Activated CD8-positive, alpha-beta T cell treated with anti-CD3 and anti-CD28 coated beads for 36 hours (primary cell): ENCODE measurements at places on chromosomes 16 and 17.

DNA sequence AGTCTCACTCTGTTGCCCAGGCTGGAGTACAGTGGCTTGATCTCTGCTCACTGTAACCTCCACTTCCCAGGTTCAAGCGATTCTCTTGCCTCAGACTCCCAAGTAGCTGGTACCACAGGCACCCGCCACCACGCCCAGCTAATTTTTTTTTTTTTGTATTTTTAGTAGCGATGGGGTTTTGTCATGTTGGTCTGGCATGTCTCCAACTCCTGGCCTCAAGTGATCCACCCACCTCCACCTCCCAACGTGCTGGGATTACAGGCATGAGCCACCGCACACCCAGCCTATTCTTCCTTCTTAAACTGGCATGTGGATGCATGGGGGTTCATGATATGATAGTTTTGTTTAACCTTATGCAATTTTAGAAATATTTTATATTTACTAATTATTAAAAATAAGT lies 39.4 kb upstream of the VWA3A start:
- no peak overlapping the region for H3K4me3 ChIP-seq
- no peak overlapping the region for H3K27ac ChIP-seq
- peaks cover 22% of the 10 kb centered on the region for H3K4me1 ChIP-seq
- peaks cover 9% of the 10 kb centered on the region for H3K36me3 ChIP-seq

DNA sequence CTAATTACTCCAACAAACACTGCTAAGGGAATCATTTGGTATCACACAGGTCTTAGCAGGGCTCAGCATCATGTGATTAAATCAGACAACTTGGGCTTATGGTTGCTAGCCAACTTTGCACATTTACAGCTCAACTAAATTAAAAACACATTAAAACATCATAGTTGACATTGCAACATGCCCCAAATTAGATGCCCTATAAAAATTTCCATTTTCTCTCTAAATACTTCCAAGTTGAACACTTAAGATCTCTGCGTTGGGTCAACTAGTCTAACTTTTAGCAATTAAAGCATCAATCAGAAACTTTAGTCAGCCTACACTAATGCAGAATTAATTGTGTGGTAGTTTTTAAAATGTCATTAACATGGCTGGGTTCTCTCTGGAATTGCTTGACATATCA lies 12.1 kb downstream of the DNAJC7 start:
- DNase-seq: no peak
- peak overlapping the region; percentile 48 for H3K27ac ChIP-seq
- no peaks in the 10 kb centered on the region for H3K27me3 ChIP-seq
- H3K36me3 ChIP-seq: peaks cover 21% of the 10 kb centered on the region
- peaks cover 40% of the 10 kb centered on the region for H3K4me1 ChIP-seq

- no peaks in the 10 kb centered on the region for H3K27me3 ChIP-seq
- no peak overlapping the region for H3K4me3 ChIP-seq
- no peak overlapping the region for H3K27ac ChIP-seq
- no peak for DNase-seq
- H3K36me3 ChIP-seq: no peaks in the 10 kb centered on the region
- H3K4me1 ChIP-seq: no peaks in the 10 kb centered on the region
These were observed 263.8 kb upstream of the ELAC2 start for GRCh38 chr17:13281626-13282025.

DNA sequence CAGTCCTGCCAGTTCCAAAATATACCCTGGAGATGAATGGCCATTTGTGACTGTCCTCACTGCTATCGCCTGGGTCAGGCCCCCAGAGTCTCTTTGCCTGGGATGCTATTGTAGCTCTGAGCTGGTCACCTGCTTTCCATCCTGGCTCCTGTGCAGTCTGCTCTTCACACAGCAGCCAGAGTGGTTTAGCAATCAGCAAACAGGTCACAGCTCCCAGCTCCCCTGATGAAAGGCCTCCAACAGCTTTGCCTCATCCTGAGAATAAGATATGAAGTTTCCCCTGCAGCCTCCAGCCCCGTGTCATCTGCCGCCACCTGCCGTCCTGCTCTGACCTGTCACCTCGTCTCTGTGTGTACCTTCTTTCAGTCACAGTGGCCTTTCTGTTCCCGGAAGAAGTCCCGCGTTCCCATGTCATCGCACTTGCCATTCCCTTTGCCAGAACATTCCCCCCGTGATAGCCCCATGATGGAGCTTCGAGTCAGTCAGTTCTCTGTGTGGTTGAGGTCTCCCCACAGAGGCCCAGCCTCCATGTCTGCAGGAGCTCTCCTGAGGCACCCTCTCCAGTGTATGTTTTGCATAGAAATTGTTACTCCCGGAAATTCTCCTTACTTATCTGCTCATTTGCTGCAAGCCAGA lies 281.5 kb downstream of the SNX29 start:
- no peaks in the 10 kb centered on the region for H3K36me3 ChIP-seq
- no peaks in the 10 kb centered on the region for H3K27me3 ChIP-seq
- H3K4me3 ChIP-seq: no peak overlapping the region

DNA sequence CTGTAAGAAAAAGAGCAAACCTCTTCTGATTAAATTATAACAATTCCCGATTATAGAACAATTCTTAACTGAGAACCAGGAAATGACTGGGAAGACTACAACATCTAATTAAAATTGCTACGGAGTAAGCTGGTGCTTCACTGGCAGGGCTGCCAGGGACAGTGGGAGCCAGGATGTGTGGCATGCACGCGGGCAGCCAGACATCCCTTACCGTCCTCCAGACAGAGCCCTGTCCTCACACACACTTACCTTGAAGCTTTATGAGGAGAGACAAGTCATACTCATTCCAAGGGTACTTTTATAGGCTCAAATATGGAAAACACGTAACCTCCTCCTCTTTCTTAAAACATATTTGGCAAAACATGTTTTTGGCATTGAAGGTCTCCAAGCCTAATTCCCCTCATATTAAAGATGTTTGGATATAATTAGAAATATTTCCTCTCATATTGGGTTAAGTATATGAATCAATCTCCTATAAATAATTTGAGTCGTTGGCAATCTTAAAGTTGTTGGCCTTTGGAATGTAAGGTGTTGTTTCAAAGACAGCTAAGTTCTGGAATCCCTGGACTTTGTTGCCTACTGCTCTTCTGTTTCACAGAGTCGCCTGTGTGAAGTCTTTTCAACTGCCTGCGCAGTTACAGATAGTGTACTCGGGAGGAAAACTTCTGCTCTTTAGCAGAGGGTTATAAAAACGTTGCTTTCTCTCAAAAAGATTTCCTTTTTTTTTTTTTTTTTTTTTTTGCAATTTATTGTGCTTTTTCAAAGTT lies at the start of gene MYH1:
TSS of gene MYH1 (minus strand) at position 272 of the 767 bp plus-strand sequence. CDS start 1,900 bp downstream, outside the sequence.
- no peak for DNase-seq
- H3K27me3 ChIP-seq: peaks cover 12% of the 10 kb centered on the region
- no peaks in the 10 kb centered on the region for H3K4me1 ChIP-seq
- H3K4me3 ChIP-seq: no peak within 1 kb of the TSS

DNA sequence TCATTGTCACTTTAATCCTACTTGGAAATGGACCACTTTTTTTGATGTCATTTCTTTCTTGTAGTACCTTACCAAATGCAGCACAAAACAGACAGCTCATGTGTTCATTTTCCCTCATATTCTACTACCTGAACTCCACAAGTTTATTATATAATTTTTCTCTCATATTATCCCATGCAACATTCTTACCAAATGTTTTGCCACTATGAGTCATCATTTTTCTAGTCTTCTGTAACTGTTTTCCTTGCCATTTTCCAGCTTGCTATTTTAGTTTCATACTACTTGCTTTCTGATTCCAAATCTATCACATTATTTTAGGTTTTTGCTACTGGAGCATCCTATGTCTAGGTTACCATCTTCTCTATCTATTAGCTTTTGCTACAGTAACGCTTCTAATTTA lies 332.7 kb downstream of the ZFHX3 start:
- no peaks in the 10 kb centered on the region for H3K4me1 ChIP-seq
- peaks cover 37% of the 10 kb centered on the region for H3K36me3 ChIP-seq
- no peak overlapping the region for H3K4me3 ChIP-seq
- no peaks in the 10 kb centered on the region for H3K27me3 ChIP-seq
- H3K27ac ChIP-seq: no peak overlapping the region

DNA sequence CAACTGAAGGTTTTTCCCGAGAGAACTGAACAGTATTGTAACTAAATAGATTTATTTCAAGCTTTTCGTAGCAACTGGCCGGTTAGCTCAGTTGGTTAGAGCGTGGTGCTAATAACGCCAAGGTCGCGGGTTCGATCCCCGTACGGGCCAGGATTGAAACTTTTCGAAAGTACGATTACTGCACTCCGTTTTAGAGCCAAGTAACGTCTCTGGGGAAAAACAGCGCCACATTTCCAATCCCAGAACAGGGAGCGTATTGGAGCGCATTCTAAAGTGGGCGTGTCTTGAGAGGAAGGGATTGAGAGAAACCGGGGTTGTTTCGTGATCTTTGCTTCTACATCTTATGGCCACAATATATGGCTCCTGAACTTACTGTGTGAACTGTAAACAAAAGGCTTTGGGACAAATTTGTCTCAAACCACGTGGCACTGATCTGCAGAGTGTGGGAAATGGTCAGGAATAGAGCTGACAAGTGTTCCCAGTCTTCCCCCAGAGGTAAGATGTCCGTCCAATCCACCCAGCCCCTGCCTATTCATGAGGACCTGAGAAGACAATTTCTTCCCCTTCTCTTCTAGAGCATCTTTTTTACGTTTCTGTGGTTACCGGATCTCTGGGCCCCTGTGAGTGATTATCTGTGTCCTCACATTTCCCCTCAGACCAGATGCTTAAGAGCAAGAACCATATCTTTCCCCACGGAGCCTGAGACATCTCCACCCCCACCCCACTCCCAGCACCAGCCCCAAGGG lies 2.3 kb downstream of the BORCS6 start:
- no peaks in the 10 kb centered on the region for H3K36me3 ChIP-seq
- peak; percentile 96 for DNase-seq
- H3K27ac ChIP-seq: no peak overlapping the region

- no peaks in the 10 kb centered on the region for H3K27me3 ChIP-seq
- peak overlapping the region; percentile 90 for H3K4me3 ChIP-seq
- peaks cover 28% of the 10 kb centered on the region for H3K36me3 ChIP-seq
- H3K27ac ChIP-seq: peak overlapping the region; percentile 96
- peaks cover 34% of the 10 kb centered on the region for H3K4me1 ChIP-seq
These were observed 584 bp upstream of the TNRC6A start for GRCh38 chr16:24728891-24729242.

- no peak for DNase-seq
- no peaks in the 10 kb centered on the region for H3K36me3 ChIP-seq
- H3K4me1 ChIP-seq: no peaks in the 10 kb centered on the region
- peaks cover 41% of the 10 kb centered on the region for H3K27me3 ChIP-seq
These were observed 300.1 kb downstream of the FOXL1 start for GRCh38 chr16:86878236-86879080.

DNA sequence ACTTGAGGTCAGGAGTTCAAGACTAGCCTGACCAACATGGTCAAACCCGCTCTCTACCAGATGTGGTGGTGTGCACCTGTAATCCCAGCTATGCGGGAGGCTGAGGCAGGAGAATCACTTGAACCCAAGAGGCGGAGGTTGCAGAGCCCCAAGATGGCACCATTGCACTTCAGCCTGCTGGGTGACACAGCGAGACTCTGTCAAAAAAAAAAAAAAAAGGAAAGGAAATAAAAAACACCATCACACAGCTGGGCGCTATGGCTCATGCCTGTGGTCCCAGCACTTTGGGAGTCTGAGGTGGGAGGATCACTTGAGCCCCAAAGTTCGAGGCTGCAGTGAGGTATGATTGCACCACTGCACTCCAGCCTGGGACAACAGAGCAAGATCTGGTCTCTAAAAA lies 13.3 kb upstream of the SBK1 start:
- no peak overlapping the region for H3K4me3 ChIP-seq
- peak; percentile 57 for DNase-seq
- H3K27me3 ChIP-seq: no peaks in the 10 kb centered on the region
- H3K27ac ChIP-seq: no peak overlapping the region
- no peaks in the 10 kb centered on the region for H3K36me3 ChIP-seq
- peaks cover 36% of the 10 kb centered on the region for H3K4me1 ChIP-seq

DNA sequence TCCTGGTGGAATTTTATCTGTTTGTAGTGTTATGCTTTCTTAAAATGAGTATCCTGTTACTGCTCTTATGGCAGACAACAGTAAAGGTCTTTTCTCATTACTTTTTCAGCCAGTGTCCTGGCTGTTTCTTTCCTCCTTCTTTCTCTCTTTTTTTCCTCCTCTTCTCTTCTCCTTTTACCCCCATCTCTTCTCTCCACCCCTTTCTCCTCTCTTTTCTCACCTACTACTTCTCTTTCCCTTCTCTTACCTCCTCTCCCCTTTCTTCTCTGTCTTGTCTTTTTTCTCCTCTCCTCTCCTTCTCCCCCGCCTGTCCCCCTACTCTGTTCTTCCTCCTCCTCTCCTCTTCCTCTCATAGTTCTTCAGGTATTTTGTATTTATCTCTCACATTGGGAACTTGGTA lies 48.9 kb downstream of the CPD start:
- no peak for DNase-seq
- H3K27me3 ChIP-seq: no peaks in the 10 kb centered on the region
- peaks cover 10% of the 10 kb centered on the region for H3K36me3 ChIP-seq
- no peak overlapping the region for H3K27ac ChIP-seq
- no peaks in the 10 kb centered on the region for H3K4me1 ChIP-seq

DNA sequence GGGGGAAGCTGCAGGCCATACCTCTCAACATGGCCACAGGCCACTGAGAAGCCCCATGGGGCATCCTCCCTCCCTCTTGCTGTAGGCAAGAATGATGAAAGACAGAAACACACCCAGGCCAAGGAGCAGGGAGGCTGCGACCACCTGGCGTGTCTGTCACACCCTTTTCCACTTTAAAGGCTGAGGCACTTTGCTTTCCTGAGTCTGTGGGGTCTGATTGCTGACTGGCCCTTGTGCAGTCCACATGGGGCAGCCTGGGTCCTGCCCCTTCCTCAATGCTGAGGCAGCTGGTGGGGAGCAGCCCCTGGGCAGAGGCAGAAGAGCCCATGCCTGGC lies 8.7 kb downstream of the TMEM204 start:
- H3K4me3 ChIP-seq: no peak overlapping the region
- no peaks in the 10 kb centered on the region for H3K27me3 ChIP-seq
- peak overlapping the region; percentile 92 for H3K27ac ChIP-seq
- DNase-seq: no peak

DNA sequence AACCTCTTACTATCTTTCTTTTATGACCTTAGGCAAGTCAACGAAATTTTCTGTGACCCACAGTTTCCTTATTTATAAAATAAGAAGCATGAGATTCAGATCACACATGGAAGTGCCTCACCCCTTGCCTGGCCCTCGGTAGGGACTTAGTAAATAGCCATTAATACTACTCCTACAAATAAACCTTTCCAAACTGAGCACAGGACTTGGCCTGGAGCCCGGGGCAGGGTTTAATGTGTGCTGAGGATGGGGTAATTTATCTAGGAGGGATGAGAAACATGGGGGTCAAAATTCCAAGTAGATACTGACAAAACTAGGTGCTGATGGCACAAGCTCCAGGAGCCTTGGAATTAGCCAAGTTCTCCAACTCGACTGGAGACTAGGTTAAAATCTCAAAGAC lies 35.0 kb downstream of the PITPNC1 start:
- no peak overlapping the region for H3K4me3 ChIP-seq
- H3K27me3 ChIP-seq: no peaks in the 10 kb centered on the region
- H3K4me1 ChIP-seq: peaks cover 60% of the 10 kb centered on the region
- H3K36me3 ChIP-seq: peaks cover 20% of the 10 kb centered on the region
- H3K27ac ChIP-seq: peak overlapping the region; percentile 56

DNA sequence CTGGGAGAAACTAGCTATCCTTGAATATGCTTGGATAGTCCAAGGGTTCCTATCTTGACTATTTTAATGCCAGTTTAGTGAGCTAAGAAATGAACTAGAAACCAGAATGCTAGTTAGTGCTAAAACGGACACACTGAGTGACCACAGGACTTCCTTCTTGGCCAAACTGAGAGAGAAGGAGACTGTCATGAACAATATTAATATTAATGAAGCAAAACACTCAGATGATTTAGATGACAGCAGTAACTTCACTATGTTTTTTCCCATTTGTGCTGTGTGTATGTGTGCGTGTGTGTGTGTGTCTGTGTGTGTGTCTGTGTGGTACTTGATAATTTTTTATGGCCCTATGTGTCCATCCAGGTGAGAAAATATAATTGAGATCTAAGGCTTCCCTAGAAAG lies 2.2 kb upstream of the ATXN1L start:
- DNase-seq: no peak
- peaks cover 35% of the 10 kb centered on the region for H3K4me1 ChIP-seq
